CD4-positive, alpha-beta T cell treated with Interleukin-2 at 100 ng/mL for 4 hours (primary cell): ENCODE measurements at places on chromosomes 4 and X.

DNA sequence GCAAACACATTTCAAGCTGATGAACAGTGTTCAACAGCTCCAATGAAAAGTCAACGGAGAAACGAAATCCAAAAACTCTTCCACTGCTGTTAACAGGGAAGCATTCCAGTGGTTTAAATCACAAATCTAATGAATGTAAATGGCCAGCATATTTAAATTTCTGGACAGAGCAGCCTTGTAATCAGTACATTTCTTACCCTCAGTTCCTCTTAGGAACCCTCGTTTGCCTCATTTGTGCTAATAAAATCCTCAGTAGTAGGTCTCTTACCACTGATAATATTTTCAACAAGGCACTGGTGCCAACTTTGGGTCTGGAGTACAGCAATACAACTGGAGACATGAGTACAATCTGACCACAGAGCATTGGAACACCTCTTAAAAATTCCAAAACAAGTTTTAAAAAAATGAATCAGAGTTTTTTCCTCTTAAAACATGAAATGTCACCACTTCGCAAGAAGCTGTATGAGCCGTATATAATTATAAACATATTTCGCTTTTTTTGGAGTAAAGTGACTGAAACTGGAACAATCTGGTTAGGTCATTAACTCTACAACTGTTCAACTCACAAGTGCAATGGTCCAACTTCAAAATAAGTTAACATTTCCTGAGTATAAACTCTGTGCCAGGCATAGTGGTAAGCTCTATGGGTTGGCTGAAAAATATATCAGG lies 211.2 kb downstream of the CPEB2 start:
- DNase-seq: no peak

DNA sequence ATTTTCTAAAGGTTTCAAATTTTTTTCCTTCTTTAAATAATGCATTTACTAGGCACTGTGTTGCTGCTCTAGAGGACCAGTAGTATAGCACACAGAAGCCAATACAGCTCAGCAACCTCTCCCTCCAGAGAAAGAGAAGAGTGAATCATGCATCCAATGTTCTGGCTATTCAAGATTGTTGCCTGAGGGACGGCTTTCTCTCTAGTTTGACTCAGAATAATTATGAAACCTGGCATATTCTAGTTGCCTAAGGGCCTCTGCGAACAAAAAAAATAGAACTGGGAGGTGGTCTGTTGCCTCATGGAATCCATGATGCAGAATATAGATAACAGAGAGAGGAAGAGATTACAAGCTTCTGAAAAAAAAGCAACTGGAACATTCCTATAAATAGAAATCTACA lies 1233.3 kb upstream of the PABPC4L start:
- DNase-seq: no peak

DNA sequence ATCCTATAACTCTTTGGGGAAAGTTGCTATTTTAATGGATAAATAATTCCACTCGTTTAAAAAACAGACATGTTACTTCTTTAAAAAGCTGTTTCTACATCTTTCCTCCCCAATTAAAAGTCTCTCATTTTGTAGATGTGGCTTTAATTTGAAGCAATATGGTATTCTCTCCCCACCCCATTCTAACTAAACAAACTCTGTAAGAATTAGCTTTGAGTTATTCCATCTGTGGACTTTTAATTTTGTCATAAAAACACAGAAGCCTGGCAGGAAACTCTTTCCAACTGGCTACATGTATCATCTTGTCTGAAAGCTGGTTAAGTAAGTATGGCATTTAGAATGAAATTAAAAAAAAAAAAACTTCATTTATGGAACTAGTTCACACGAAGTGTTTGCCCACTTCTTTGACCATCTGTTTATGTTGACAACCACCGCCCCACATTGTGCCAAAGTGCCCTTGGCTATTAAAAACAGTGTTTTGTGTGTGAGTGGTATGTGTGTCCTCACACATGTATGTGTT lies 140.3 kb downstream of the NAA11 start:
- DNase-seq: no peak

DNA sequence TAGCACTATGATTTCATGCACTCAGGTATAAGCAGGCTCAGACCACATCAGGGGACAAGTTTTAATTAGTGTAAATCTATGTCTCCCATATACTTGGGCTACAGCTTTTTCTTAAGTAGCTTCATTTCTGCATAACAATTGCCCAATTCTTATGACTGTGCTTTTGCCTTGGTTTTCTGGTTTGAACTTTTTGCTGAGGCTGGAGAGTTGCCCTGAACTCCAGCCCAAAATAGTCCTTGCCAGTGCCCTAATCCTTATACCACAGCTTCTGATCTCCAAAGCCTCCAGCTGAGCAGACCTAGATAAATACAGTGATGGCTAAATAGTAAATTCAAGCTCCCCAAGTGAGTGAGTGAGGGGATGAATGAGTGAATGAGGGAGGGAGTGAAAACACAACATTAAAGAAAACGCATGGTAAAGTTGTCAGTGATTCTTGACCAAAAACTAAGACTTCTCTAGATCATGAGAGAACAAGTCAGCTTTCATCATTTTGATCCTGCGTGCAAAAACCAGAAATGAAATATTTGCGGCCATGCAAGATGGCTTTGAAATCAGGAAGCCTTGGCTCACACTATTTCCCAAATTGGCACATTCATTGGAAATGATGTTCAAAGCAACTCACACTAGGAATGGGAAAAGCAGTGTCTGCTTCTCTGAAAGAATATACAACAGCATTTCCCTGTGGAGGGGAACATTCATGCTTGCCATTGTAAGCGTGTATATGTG lies 437.1 kb upstream of the CTSO start:
- no peak for DNase-seq

DNA sequence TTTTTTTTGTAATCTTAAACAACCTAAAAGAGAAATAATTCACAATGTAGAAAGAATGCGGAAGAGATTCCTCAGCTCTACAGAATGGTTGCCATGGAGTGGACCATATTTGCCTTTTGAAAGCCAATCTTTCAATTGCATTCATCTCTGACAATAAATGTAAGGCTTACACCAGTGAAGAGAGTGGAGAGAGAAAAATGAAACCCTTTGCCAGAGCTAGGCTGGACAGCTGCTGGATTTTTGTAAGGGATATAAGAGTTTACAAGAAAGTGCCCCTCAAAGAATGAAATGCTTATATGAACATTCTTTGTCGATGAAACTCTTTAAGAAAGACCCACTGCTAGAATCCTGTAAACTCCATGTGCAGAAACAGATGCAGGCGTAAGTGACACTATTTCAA lies 66.0 kb upstream of the FAT1 start:
- DNase-seq: no peak

DNA sequence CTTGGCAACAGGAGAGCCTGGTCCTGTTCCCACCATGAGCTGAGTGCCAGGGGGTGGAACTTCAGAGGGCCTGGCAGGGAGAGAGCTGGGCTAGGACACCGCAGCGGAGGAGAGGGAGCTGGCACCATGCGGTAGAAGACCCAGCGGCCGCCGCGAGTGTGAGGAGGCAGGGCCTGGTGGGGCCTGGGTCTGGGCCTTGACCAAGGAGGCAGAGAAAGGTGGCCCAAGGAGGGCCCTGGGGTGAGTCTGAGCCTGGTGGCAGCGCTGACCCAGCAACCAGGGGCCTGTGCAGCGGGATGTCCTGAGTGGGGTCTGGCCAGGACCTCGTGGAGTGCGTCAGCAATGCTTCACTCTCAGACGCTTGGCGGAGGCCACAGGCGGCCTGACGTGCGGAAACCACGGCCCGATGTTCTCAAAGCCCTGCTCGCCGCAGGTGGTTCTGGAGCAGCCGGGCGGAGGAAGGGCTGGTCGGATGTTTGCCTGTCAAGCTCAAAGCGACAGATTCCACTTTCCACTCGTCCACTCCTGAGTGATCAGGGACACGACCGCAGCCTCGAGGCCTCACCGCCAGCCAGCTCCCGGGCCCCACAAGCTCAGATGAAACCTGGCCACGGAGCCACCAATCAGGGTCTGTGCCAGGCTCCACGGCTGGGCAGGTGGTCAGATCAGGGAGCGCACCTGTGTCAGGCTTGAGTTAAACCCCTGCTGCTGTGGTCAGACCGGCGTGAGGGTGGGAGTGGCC lies 20.8 kb downstream of the ATP5ME start:
- DNase-seq: no peak

DNA sequence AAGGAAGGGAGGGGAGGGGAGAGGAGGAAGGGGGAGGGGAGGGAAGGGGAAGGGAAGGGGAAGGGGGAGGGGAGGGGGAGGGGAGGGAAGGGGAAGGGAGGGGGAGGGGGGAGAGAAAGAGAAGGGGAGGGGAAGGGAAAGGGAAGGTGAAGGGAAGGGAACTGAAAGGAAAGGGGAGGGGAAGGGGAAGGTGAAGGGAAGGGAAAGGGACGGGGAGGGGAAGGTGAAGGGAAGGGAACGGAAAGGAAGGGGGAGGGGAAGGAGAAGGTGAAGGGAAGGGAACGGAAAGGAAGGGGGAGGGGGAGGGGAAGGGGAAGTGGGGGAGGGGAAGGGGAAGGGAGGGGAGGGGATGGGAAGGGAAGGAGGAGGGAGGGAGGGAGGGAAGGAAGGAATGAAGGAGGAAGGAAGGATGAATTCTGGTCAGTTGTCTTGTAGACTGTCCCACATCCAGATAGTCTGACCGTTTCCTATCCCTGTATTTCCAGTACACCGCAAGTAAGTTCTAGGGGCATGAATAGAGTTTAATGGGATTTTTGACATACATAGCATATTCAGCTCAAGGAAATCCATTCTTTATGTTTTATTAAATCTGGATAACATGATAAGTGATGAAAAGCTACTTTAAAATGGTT lies 20.4 kb downstream of the HERC5 start:
- DNase-seq: no peak

DNA sequence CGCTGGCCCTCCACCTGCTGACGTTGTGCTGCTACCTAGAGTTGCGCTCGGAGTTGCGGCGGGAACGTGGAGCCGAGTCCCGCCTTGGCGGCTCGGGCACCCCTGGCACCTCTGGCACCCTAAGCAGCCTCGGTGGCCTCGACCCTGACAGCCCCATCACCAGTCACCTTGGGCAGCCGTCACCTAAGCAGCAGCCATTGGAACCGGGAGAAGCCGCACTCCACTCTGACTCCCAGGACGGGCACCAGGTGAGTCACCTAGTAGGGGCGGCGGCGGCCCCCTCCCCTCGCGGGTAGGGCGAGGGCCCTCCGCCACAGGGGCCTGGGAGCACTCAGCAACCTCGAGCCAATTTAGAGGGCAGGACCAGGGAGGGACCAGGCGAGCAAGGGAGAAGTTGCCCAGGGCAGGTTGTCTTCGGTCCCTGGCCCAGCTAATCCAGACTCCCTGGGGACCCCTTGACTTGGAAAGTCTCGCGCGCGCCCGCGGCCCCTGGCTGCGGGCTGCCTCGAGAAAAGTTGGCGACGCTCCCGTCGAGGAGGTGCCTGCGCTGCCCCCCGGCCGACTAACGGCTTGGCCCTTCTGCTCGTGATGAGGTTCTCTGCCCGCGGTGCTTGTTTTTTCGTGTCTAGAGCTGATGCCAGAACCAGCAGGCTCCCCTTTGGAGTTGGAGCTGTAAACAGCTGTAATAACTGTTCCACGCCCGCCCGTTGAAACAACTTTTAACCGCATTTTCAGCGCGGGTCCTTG lies 717 bp downstream of the EDA start:
- no peak for DNase-seq

- DNase-seq: no peak
These were observed 94.3 kb downstream of the HDAC8 start for GRCh38 chrX:72478351-72478750.

GRCh38 chr4:73998040-73999011 lies at the start of gene CXCL5:
Gene CXCL5 (minus strand): TSS chr4:73998677. CDS start chr4:73998581, 96 bp downstream.
- no peak for DNase-seq

DNA sequence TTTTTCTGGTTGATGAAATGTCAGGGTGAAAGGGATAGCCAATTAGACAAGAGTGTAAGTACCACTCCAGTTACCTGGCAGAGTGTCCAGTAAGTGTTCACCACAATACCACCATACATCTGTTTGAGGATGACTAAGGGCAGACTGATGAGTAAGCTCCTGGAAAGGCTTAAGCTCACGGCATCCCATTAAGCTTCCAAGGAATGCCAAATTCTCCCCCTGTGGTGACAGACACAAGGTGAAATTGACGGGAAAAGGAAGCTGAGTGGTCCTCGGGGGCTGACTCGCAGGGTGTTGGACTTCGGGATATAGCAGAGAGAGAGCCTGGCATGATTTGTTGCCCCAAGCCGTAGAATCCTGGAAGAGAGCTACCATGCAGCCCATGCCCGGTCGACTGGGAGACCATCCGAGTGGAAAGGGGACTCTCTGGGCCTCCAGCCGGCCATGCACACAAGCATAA lies 7.6 kb upstream of the BST1 start:
- DNase-seq: no peak

GRCh38 chrX:76148753-76149152 lies 24.1 kb upstream of the PBDC1 start:
- DNase-seq: peak; percentile 51

- no peak for DNase-seq
These were observed 115.7 kb upstream of the PJA1 start for GRCh38 chrX:69280933-69281332.

DNA sequence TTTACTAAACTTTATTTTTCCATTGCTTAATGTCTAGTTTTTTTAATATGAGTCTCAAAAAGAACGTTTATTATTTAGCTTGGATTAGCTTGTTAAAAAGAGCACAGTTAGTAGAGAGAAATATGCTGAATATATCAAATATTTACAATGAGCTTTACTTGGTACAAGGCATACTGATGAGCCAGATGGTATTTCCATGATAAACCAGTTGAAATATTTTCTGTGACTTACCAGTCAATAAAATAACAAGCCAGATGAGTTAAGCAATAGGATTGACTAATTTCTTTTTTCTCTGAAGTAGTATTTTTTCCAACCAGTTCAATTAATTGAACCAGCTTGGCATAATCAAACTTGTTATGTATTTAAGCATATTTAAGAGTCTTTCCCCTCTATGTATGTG lies 134.1 kb downstream of the KLHL34 start:
- DNase-seq: no peak

DNA sequence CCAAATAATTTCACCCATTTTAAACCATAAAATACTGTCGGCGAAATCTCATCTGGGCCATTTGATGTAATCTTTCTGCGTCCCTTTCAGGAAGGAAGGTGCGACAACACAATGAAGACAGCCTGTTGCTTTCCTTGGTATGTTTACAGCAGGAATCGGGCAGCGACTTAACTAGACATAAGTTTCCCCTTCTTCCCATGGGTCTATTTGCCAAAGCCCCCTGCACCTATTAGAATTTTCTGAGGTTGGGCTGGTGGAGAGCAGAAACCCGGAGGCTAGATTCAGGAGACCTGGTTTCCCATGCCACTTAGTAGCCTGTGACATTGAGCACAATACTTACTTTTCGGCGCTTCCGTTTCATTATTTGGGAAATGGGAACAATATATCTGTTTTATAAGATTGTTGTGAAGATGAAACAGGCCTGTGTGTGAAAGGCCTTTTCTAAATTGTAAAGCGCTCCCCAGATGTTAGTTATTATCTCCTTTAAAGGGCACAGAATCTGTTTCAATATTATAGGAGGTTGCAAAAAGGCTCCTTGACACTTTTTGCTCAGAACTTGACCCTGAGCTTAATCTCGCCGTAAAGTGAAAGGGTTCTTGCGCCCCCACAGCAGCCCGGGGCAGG lies 552 bp upstream of the AFF1 start:
- no peak for DNase-seq

DNA sequence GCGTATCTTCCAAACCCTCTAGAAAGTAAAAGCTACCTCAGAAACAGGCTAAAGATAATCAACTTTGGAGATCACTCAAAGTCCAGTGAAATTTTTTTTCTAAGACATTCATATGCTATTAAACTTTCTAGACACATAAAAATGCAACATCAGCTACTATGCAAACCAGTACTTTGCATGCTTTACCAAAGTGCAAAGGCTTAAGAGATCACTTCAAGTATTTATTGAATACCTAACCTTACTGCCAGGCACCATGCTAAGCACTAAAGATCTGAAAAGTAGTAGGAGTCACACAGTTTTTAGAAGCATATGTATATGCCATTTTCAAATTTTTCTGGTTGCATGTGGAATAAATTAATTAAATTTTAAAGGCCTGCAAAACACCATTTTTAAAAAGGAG lies 115.8 kb downstream of the THOC2 start:
- no peak for DNase-seq
